ENCODE measurements at places on chromosomes 13 and 19. TPM values are rescaled to one million over a fixed set of nuclear protein-coding genes. Genes with fewer than 3 reads are reported as not detected.

DNA sequence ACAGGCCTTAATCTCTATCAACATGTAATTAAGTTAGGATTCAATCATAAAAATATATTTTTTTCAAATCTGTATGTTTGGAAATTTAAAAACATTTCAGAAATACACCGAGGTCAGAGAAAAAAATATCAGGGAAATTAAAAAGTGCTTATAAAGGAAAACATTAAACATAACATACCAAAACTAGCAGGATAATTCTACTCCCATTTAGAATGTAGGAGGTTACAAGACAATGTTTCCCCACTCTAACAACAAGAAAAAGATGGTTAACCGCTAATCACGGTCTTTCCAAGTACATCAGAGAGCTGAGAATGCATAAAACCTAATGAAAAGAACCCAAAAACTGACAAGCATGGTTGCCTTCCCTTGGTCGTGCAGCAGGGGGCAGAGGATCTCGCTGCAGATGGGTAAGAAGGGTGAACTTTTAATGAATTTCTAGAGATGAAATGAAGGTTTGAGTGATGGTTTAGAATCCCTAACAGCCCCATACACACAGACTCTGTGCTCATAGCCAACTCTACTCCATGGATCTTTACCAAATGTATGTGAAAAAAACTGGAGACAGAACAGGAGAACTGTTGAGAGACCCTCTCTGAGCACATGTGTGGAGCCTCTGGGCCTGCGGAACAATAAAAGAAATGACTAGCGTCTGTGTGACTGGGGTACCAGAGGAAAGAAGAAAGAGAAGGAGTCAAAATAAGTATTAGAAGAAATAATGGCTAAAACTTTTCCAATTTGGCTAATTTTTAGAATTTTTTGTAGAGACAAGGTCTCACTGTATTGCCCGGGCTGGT is 51.3 kb upstream of the LSM14A start:
- DNase-seq: peak; percentile 66

DNA sequence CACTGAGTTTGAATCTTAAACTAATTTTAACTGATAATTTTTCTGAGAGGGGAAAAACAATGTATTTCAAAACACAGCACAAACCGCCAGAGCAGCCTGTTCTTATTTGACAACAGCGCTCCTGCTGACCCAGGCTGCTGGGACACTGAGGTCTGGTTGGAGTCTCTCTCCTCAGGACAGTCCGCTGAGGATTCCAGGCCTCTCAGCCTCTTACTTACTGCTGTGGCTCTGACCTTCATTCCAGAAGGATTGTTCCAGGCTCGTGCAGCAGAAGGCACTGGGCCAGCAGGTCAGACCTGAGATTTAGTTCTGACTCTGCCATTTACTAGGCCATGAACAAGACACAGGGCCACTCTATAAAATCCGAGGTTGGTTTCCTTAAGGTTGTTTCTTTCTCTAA is 393.6 kb downstream of the TDRD3 start:
- DNase-seq: peak; percentile 17

GRCh38 chr19:58572818-58573657 is at the start of gene MZF1:
Gene MZF1 (minus strand): TSS chr19:58573335. CDS start chr19:58571389, 1,946 bp downstream.
- DNase-seq: peak; percentile 99

GRCh38 chr13:47142105-47142504 is 245.3 kb upstream of the HTR2A start:
- DNase-seq: no peak

GRCh38 chr19:42054205-42054604 is 15.8 kb downstream of the GRIK5 start:
- no peak for DNase-seq

DNA sequence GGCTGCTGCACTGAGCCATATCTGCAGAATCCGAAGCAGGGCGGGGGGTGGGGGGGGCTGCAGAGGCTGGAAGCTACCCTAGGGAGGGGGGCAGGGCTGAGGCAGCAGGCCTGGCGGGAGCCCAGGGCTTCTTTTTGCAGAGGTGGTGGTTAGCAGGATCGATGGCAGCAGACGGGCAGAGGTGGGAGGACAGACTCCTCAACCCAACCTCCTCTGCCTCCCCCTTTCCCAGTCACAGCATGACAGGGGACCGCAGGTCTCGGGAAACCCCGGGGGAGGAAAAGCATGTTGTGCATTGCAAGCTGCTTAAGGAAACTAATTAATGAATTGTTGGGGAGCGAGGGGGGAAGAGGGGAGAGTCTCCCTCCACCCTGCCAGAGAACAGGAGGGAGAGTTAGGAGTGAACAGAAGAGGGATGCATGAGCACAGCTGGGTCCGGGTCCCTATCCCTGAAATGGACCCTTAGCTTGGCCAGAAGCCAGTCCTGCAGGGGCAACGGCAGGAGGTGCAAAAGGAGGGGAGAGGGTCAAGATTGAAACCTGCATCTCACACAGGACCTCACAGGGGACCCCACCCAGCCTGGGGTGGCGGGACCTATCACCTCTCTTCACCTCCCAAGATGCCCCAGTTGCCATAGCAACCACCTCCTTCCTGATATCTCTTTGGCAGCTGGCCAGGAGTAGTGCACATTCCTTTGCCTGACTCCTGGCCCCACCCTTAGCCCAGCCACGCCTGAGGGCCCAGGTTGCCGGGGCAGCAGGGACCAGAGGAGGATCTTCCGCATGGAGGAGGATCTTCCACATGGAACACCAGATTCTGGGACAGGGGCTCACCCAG is 1.8 kb downstream of the FXYD7 start:
- peak; percentile 86 for DNase-seq

GRCh38 chr13:73138638-73139491 is 80.1 kb downstream of the KLF5 start:
- no peak for DNase-seq

- DNase-seq: no peak
Measured at GRCh38 chr19:28289295-28290063, 923.5 kb downstream of the UQCRFS1 start.

- DNase-seq: no peak
Measured at GRCh38 chr19:31342926-31343325, 6.3 kb downstream of the TSHZ3 start.

- DNase-seq: peak; percentile 28
Measured at GRCh38 chr13:21060338-21061028, 903 bp downstream of the LATS2 start.

DNA sequence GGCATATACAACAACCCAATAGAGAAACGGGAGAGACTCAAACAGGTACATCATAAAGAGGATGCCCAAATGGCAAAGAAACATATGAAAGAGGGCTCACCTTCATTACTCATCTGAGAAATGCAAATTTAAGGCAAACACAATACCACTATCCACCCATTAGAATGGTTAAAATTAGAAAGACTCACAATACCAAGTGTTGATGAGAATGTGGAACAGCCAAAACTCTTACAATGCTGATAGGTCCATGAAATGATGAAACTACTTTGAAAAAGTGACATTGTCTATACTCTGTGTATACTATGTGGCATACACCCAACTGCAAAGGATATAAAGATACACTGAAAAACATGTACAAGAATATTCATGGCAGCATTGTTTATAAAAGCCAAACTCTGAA is 96.2 kb upstream of the TSHZ3 start:
- DNase-seq: no peak

CGB2 gene
- not detected for total RNA-seq

ICAM4 gene
- total RNA-seq: 3.1 TPM

NUCB1 gene
- 153 TPM for total RNA-seq
